ENCODE measurements at places on chromosomes 5 and 9. TPM values are rescaled to one million over a fixed set of nuclear protein-coding genes. Genes with fewer than 3 reads are reported as not detected.

The SOX30 gene
- 0.33 TPM for total RNA-seq

The NDUFS6 gene
- total RNA-seq: 40.4 TPM

The ZNF354B gene
- 15.3 TPM for total RNA-seq

The OTP gene
- total RNA-seq: not detected

DNA sequence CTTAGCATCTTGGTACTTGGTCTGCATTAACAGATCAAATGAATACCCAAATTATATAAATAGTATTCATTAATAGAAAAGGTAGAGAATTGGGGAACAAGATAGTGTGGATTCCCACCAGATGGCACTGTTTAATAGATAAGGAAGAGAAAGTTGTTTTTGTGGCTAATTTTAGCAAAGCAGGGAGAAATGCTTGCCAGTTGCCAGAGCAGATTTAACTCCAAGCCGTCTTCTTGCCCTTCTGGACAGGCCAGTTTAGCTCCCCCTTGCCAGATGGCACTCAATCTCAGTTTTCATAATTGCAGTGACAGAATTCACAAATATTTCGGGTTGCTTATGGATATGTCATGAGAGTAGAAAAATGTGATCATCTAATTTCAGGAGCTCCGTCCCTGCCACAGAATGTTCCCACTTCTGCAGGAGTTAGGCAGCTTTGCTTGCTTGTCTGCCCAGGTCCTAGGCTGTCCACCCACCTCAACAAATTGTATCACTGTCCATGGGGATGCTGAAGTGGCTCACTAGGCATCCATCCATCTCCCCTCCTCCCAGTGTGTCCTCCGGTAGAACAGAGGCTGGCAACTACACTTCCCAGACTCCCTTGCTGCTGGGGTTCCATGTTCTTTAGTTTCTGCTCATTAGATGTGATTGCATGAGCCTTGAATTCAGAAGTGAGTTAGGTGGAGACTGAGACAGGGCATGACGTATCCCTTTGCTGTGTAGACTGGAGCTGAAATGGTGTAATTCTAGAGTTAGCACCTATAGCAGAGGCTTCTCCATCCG, 11.8 kb upstream of the HEXB start:
- no peaks in the 10 kb centered on the region for H3K27me3 ChIP-seq
- DNase-seq: no peak
- peak overlapping the region; percentile 45 for H3K4me3 ChIP-seq
- no peak overlapping the region for H3K27ac ChIP-seq
- no peaks in the 10 kb centered on the region for H3K36me3 ChIP-seq

GRCh38 chr5:179867079-179867465, 8.5 kb upstream of the MRNIP start:
- H3K27ac ChIP-seq: no peak overlapping the region
- H3K36me3 ChIP-seq: peaks cover under 1% of the 10 kb centered on the region
- no peak overlapping the region for H3K4me3 ChIP-seq
- no peaks in the 10 kb centered on the region for H3K27me3 ChIP-seq
- no peaks in the 10 kb centered on the region for H3K4me1 ChIP-seq

DNA sequence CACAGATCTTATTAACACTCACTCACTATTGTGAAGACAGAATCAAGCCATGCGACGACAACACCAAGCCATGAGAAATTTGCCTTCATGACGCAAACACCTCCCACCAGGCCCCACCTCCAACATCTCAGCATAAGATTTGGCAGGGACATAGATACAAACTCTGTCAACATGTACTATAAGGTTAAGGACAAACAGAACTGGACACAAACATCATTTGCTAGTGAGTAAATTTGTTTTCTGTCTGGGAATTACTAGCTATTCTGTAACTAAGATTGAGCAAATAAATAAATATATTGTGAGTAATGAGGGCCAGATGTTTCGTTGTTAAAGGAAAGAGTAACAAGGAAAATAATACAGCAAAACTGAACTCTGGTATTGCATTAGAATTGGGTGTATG, 15.7 kb upstream of the KCNN2 start:
- no peaks in the 10 kb centered on the region for H3K36me3 ChIP-seq
- no peaks in the 10 kb centered on the region for H3K27me3 ChIP-seq
- no peak overlapping the region for H3K4me3 ChIP-seq
- no peak for DNase-seq
- no peaks in the 10 kb centered on the region for H3K4me1 ChIP-seq

DNA sequence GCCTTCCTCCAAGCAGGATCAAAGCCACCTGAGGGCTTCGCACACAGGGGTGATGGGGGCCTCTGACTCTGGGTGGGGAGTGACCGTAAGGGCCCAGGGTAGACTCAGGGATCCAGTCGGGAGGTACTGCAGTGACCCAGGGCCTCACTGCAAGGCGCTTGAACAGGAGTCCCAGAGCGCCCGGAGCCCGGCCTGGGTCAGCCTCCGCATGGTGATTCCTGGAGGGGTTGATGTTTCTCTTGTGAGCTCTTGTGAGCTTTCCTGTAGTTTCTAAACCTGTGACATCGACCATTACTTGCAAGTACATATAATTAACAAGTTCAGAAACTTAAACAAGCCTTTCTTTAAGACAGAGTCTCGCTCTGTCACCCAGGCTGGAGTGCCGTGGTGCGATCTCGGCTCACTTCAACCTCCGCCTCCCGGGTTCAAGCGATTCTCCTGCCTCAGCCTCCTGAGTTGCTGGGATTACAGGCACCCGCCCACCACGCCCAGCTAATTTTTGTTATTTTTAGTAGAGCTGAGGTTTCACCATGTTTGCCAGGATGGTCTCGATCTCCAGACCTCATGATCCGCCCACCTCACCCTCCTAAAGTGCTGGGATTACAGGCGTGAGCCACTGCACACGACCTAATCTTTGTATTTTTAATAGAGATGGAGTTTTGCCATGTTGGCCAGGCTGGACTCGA, 19.8 kb downstream of the PTGES start:
- peaks cover 13% of the 10 kb centered on the region for H3K27me3 ChIP-seq
- H3K27ac ChIP-seq: no peak overlapping the region
- DNase-seq: no peak

GRCh38 chr5:178569485-178569884, 20.7 kb downstream of the COL23A1 start:
- no peak for DNase-seq
- H3K27me3 ChIP-seq: no peaks in the 10 kb centered on the region
- no peaks in the 10 kb centered on the region for H3K4me1 ChIP-seq

DNA sequence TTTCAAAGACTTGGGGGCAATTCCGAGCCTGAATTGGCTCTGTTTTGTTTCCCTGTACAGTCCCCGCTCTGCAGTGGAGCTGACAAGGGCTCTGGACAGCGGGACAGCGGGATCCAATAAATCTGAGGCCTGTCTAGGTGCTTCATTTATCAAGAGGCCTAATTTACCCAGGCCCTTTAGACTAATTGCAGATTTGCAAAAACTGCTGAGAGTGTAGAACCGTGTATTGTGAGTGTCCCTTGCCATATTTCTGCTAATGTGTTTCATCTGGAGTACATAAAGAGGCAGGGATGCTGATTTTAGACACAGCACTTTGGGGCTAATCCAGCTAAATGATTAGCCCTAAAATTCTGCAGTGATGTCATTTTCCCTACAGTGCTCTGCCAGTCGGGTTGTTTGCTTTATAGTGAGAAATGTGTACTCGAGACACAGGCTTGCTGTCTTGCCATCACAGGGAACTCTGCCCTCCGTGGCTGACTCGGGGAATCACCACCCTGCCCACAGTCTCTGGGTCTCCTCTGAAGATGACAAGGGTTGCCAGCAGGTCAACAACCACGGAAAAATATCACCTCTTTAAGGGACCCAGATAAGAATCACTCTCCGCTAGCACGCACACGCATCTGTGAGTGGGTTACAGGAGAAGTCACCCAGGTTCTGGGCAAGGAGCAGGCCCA, 592.0 kb downstream of the BNC2 start:
- H3K4me1 ChIP-seq: peaks cover 46% of the 10 kb centered on the region
- H3K4me3 ChIP-seq: no peak overlapping the region

- H3K36me3 ChIP-seq: no peaks in the 10 kb centered on the region
- H3K27ac ChIP-seq: no peak overlapping the region
- DNase-seq: no peak
- H3K27me3 ChIP-seq: no peaks in the 10 kb centered on the region
Observed at GRCh38 chr5:179146277-179146676, 86.1 kb downstream of the ZNF354C start.

Data from sigmoid colon (tissue), 7 donors.